ENCODE measurements at places on chromosomes 11 and 22.

DNA sequence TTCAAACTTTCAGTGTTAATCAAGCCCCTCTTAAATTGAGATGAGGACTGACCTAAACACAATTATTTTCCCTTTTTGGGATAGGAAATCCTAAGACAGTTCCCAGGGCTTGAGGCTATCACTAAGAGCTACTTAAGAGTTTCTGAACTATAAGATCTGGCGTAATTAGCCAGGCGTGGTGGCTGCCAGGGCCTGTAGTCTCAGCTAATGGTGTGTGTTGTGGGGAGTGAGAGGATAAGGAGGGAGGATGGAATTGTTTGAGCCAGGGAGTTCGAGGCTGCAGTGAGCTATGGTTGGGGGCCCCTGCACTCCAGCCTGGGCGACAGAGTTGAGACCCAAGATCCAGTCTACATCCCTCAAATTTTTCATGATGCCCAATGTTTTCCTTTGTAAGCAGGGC, 23.5 kb upstream of the EXPH5 start:
- no peak for DNase-seq

DNA sequence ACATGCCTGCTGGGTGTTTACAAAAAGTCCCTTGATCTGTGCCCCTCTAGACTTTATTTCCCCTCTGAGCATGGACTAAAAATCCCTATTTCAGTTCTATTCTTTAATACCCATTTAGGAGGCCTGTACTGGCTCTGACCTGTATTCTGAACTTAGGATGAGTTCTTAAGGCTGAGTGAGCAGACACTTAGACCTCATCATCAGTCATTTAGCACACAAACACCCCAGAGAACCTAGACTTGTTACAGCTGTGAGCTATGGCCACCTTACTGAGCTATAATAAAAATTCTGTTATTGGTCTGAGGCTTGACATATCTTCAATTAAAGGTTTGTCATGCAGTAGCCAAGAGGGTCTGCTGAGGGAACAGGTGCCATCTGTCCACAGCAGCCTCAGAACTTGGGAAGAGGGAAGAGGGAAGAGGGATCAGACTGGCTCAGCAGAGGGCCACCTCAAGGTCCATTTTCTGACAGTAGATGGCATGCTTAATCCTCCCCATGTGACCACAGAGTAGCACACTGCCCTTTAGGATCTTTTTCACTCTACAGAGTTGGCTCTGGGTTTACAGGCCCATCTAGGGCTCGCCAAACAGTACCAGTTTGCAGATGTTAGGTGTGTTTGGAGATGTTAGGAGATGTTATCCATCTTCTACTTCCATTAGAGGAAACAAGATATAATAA, 30.2 kb upstream of the RRM1 start:
- no peak for DNase-seq

GRCh38 chr11:93622043-93622442, 39.4 kb upstream of the CEP295 start:
- DNase-seq: no peak

DNA sequence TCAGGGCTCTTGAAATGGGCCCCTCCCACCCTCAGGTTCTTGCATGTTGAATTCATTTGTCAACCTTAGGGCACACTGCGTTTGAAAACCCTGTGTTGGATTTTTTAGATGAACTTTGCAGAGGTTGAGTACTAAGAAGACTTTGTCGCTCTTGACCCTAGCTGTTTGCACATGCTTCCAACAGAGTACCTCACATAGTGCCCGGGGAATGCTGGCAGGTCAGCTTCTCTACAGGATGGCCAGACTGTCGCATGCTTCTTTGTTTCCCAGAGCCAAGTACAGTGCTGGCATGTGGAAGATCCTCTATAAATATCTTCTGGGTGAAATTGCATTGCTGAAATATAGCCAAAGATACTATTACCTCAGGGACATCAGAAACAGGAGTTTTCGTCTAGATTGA, 59.9 kb downstream of the FAT3 start:
- DNase-seq: no peak

GRCh38 chr22:32684822-32685187, 116.7 kb upstream of the TIMP3 start:
- no peak for DNase-seq

DNA sequence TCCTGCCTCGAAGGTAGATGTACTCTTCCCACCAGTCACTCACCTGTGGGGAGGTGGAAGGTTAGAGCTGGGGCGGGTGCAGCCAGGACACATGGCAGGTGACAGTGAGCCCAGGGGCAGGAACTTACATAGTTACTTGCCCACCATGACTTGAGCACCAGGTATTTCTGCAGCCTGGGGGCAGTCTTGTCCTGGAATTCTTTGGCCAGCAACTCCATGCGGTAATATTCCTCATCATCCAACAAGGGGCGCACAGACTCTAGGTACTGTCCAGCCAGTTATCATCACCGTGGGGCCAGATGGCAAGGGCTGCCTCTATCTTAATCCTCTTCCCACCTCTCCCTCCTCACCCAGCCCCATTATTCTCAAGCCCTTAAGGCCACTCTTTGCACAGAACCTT, 2.2 kb downstream of the CPT1B start:
- DNase-seq: no peak

GRCh38 chr11:134357545-134357839, 25.7 kb downstream of the GLB1L2 start:
- DNase-seq: no peak

DNA sequence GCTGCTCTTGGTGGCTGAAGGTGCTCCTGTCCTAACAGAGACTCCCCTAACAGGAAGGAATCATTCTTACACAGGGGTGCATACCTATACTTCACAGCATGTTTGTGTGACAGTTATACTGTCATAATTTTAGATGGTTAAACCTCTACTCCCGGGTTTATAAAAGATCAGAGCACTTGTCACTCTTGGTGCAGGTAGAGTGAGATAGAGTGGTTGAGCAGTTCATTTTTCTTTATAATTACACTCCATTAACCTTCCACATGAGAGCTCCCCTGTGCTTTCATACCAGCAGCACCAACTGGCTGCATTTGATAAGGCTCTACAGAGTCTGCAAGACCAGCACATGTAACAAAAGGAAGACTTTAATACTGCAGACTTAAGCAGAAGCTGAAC, 72.9 kb downstream of the LARGE2 start:
- DNase-seq: no peak

GRCh38 chr11:36115378-36115801, 171.5 kb downstream of the LDLRAD3 start:
- no peak for DNase-seq

GRCh38 chr11:64581057-64581523, 9.9 kb upstream of the SLC22A12 start:
- DNase-seq: no peak

DNA sequence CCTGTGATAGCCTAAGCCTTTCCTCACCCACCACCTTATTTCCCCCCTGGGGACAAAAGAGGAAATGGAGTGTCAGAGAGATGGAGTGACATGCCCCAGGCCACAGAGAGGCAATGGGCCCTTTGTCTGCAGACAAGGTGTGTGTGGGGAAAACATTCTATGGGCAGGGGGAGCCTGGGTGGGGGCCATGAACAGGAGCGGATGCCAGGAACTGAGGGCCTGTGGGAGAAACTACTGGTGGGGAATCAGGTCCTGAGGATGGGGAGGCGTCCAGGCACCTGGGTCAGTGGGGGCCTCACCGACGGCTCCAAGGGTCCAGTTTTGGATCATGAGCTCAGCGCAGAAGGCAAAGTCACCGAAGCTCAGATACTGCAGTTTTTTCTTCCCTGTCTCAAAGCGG, 3.0 kb downstream of the FIBP start:
- no peak for DNase-seq

- DNase-seq: no peak
These were observed 72.4 kb upstream of the FAT3 start for GRCh38 chr11:92152245-92152644.

DNA sequence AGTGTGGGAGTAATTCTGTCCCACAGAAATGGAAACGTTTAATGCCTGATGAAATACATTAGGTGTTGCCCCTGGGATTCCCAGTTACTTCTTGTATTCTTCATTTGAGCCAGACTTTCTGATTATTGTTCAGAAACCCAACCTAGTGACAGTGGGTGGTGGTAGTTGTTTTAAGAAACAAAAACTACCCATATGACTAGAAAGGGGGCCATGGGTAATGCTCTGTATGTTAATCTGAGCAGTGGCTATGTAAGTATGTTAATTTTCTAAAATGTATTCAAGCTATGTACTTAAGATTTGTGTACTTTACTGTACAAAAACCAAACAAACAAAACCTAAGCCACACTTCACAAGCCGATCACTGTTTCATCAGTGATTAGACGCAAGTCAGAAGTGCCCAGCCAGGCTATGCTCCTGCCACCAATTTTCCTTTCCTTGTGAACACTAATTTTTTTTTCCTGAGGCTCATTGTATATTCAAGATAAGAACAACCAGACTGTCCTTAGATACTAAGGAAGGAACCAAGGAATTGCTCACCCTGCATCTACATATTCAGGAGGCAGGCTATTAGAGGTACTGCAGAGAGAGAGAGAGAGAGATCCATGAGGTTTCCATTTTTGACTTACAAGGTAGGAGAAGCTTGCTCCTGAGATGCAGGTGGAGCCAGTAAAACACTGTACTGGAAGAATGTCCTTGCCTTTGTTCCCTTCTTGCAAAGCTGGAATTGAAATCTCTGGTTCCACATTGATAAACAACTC, 122.7 kb downstream of the DBX1 start:
- peak; percentile 48 for DNase-seq

DNA sequence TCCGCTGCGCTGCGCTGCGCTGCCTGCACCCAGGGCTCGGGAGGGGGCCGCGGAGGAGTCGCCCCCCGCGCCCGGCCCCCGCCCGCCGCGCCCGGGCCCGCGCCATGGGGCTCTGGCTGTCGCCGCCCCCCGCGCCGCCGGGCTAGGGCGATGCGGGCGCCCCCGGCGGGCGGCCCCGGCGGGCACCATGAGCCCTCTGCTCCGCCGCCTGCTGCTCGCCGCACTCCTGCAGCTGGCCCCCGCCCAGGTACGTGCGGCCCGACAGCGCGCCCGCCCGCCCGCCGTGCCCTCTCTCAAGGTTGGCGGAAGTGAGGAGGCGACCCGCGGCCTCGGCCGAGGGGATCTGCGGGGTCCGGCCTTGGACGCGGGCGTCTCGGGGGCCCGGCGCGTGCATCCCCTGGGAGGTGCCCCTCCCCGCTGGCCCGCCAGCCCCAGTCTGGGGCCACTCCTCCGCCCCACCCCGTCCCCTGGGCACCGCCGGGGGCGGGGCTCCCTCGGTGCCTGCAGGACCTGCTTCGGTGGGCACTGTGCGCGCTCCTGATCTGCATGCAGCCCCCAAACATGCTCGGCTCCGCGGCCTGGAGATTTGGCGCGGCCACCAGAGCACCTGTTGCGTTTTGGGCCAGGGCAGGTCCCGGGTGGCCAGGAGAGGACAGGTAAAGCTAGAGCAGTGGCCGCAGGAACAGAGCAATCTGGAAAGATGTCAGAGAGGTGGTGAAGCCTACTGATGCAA, 429 bp downstream of the VEGFB start:
- DNase-seq: peak; percentile 30

DNA sequence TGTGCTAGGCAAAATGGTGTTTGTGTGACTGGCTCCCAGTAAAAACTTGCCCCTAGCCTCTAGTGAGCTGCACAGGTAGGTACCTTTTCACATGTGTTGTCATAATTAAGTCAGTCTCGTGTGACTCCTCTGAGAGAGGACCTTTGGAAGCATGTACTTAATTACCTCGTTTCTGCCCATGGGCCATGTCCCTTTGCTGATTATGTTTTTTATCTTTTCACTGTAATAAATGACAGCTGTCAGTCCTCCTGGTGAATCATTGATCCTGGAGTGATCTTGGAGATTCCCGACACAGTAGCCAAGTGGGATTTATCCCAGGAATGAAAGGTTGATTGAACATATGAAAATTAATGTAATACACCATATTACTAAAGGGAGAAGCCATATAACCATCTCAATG, 12.5 kb upstream of the CLNS1A start:
- no peak for DNase-seq

DNA sequence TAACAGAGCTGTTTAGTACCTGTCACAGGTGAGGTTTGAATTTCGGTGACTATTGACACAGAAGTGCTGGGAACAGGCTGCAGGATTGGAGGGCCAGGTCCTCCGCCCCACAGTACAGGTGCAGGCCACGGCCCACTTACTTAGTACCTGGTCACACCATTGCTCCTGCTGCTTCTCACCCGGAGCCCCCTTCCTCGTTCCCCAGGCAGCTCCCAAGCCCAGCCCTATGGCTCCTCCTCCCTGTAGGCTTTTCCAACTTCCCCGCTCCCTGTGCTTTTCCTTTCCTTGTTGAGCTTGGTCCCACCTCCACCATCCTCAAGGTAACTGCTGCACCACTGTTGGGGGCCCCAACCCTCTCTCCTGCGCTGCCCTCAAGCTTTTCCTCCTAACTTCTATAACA, 27.9 kb upstream of the ANO1 start:
- no peak for DNase-seq

DNA sequence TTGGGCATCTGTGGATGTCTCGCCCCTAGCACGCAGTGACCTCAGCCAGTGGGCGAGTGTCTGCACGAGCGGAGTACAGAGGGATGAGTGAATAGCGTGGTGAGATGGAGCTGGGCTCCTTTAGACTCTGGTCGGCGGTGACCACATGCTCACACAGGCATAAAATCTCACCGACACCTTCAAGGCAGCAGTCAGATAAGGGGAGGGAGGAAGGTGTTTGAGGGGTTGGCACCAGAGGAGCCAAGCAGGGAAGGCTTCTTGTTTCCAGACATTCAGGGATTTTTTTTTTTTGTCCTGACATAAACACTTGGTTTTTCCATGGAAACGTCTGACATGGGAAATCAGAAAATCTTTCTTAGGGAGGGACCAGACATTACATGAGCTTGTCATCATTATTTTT, 35.8 kb downstream of the GRIK4 start:
- DNase-seq: no peak

Data from NCI-H2029 (cell line).